ENCODE measurements at places on chromosomes 3 and 15.

DNA sequence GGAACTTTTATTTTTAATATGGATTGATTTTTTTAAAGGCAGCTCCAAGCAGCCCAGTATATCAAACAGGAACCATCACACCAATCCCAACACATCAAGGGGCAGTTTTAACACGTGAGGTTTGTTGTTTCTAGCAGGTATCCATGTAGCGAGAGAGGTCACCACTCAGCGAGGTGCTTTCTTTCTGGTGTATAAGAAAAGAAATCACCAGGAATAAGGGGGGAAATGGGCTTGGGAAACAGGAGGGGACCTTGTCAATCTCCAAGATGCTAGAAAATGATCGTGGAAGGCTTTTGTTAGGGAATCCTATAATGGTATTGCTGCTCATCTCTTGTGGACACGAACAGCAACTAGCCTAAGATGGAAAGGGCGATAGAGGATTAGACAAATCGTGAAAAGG, 402.9 kb upstream of the ATP11B start:
- no peak for DNase-seq

GRCh38 chr15:68506071-68506470, 72.7 kb upstream of the CORO2B start:
- DNase-seq, result no peak

DNA sequence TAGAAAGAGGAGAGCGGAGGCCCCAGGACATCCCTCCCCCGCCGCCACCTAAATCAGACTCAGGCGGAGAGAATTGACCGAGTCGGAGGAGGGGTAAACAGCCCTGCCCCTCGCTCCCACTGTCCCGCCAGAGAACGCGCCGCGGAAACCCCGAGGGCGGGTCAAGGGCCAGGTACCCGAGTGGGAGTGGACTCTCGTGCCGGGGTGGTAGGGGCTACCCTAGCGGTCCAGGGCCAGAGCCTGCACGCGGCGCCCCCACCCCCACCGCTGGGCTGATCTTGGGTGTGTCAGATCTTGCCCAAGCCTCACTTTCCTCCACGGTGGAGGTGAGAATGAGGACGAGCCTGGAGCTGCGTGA, 19.0 kb downstream of the SPATA12 start:
- no peak for DNase-seq

DNA sequence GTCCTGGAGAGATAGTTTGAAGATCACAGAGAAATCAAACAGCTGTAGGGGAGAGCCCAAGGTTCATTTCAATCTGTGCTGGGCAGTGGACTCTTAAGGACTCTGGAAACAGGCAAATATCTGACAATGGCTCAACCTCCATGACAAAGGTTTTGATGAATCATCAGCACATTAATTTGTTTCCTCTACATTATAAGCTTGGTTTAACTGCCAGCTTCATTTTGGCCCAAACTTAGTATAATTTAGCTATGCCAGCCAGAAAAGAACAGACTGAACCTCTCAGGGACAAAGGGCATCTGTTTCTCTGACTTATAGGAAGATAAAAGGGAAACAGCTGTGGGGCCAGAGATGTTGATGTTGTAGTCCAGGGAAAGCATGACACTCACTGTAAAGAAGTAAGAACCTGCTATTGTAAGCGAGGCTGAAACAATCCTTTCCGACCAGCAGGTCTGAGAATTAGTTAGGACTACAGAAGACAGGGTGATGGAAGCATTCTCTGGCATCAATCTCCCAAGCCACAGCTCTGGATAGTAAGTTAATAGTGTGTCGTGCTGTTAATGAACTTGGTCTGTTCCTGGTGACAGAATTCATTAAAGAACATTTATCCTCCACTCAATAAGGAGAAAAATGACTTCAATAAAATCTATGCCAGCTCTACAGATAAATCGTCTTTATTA, 110.1 kb downstream of the KCNMB2 start:
- no peak for DNase-seq

DNA sequence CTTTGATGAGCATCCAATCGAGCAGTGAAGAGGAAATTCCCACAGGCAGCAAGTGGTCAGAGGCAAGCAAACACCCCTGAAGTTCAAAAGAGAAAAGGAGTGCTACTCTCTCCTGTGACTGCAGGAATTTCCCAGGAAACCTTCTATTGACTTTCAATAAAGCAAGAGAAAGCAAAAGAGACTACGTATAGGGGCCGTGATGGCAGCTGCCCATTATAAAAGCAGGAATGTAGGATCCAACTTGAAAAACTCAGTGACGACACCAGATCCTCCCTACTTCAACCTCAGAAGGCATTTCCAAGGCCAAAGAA, 53.1 kb upstream of the IP6K2 start:
- DNase-seq, result no peak

DNA sequence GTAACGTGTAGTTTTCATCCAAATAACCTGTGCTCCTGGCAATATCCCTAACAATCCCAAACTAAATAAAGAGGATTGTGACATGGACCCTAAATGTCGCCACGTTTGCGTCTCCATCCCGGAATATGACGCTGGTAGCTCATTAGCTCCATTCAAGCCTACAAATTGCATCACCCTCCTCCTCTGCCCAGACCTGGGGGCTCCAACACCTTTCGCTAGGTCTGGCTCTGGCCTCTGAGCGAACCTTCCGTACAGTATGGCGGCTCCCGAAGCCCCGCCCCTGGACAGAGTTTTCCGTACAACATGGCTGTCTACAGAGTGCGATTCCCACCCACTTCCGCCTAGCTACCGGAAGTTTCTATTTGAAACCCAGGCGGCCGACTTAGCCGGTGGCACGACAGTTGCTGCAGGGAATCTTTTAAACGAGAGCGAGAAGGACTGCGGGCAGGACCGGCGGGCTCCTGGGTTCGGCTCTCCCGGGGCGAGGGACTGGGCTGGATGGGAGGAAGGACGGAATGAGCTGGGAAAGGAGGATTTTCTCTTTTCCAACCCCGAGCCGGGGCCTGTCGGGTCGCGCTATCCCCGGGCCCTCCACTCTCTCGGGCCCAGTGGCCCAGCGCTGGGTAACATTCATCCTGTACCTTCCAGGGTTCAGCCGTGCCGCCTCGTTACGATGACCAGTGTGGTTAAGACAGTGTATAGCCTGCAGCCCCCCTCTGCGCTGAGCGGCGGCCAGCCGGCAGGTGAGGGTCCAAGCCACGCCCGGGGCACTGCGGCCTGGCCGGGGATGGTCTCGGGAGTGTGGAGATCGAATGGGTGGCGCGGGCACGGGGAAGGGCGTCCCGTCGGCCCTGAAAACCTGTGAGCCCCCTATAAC, at the start of gene KNSTRN:
TSS of gene KNSTRN (plus strand) at position 142 of the 877 bp plus-strand sequence. CDS start at position 257, 115 bp downstream.
- DNase-seq, result peak; percentile 85

- DNase-seq, result no peak
Observed at GRCh38 chr3:165545059-165545458, 292.2 kb downstream of the BCHE start.

DNA sequence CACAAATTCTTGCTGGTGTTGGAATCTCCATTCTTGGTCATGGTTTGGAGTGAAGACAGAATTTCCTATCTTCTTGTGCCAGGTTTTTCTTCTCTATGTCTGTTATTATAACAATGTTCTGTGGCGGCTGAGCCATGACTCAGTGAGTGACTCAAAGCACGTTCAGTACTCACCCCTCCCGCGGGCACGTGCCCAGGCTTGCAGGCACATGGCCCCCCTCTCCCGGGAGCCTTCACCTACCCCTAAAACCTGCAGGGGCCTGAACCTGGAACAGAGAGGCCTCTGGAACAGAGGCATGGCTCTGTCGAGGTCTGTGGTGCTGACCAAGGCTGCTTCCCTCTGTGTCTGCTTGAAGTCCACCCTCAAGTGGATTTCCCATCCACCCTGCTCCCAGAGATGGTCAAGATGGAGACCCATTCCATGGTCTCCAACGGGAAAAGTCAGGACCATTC, 27.6 kb downstream of the PLXNB1 start:
- DNase-seq, result peak; percentile 50

GRCh38 chr15:38539008-38539343, 25.6 kb downstream of the RASGRP1 start:
- DNase-seq, result no peak

DNA sequence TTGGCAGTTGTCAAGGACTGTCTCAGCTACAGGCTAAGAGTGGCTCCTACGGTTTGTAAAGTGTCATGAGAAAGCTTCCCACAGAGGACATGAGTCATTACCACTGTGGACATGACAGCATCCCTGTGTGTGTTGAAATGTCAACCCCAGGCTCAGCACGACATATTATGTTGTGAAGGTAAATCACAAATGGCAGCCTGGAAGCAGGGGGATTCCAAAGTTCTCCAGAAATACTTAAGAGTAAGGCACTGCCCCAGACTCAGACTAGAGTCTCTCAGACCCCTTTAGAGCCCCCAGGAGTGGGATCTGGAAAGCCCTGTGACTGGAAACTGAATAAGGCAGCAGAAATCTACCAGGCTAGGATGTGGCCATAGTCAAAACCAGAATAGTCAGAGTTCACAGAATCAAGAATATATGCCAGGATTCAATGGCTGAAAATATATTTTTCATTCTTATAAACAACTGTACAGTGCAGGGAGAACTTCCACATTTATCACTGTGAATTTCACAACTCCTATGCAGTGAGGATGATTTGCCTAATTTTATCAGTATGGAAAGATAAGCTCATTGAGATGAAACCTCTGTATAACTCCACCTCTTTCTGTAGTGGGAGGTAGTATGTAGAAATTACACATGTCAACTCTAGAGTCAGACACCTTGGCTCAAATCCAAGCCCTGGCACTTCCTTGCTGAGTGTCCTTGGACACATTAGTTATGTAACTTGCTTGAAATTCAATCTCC, 237.1 kb upstream of the CFAP20DC start:
- DNase-seq, result peak; percentile 56

GRCh38 chr15:26028086-26028740, 165.1 kb upstream of the ATP10A start:
- no peak for DNase-seq

- DNase-seq, result no peak
Observed at GRCh38 chr3:13380971-13381370, 39.2 kb downstream of the NUP210 start.

GRCh38 chr3:16012086-16012485, 162.4 kb upstream of the GALNT15 start:
- no peak for DNase-seq

DNA sequence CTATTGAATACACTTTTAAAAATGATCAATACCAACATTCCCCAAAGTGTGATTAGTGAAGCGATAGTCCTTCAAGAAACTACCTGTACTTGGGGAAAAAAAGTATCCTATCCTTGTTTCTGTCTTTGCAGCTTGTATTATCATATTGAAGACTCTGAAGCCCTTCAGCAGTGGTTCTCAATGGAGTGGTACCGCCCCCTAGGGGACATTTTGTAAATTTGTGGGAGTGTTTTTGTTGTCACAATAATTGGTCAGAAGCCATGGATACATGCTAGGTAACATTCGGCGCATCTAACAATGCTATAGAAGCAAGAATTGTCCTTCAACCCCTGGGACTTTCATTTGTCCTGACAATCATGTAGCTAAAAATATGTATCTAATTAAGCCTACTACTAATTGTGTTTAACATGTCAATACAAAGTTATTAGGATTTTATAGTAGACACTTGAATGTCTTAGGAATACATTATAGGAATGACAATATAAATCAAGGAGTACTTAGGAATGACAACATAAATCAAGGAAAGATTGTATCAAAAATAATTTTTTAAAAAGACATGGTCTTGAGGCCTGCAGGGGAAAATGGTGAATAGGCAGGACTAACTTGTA, 53.7 kb downstream of the NMD3 start:
- no peak for DNase-seq

- DNase-seq, result no peak
Observed at GRCh38 chr3:190089711-190090110, 31.0 kb downstream of the P3H2 start.

DNA sequence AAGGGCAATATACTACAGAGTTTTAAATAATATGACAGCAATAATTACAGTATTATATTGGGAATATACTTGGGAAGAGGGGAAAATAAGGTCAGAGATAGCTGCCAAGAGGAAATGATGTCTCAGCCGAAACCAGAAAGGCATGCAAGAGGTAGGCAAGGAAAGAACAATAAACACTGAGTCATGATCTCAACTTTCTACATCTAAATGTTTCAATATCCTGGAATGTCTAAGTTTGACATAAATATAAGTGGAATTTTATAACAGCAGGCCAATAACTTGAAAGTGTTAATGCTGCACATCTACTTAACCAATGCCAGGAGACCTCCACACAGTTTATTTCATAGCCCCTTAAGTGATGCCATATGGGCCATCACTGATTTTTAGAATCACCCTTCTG, 99.8 kb upstream of the CPNE4 start:
- DNase-seq, result no peak

GRCh38 chr3:182738583-182739411, 54.5 kb upstream of the ATP11B start:
- DNase-seq, result no peak

DNA sequence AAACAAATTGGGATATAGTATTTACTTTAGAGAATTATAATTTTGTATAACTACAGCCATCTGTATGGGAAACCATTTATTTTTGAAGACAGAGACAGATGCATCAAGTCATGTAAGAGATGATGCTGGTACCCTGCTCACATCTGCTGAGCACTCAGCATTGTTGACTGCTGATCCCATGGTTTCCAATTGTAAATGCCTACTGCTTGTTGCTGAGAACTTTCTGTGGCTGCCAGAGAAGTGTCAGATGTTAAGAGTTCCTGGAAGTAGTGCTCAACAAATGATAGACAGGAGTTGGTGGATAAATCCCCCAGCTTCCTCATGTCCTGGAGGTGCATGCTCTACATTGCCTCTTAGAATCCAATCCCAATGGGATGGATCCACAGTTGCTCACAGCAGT, 167.1 kb downstream of the OXSM start:
- DNase-seq, result no peak

- no peak for DNase-seq
Observed at GRCh38 chr15:96272427-96272826, 58.1 kb upstream of the NR2F2 start.

DNA sequence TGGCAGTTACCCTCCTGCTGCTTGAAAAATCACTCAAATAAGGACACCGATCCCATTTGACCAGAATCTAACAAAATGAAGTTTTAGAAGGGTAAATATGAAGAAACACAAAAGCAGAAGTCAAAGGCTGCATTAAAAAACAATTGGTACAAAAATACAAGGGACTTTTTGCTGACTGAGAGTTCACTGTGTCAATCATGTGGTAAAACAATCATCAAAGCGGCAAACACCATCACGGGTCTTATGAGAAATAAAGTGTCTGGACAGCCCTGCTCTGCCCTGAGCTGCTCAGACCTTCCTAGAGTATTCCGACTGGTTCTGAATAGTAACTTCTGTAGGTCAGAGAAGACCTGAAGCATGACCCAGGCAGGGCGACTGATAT, 137.2 kb upstream of the RAD18 start:
- DNase-seq, result no peak

DNA sequence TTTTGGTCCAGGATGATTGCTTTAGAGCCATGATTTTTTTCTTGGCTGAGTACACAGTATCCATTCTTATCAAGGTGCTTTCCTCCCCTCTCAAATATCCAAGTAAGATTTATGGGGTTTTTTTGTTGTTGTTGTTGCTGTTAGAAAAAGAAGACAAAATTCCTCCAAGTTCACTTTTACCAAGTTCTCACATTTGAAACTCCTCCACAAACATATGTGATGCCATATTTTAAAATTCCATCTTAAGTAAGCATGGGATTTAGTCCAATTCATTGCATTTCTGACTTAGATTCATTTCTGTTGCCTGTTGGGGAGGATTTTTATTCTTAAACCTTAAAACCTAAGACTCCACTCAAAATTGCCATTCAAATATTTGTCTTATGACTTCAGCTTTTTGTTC, 128.6 kb upstream of the SPATA12 start:
- no peak for DNase-seq

All from left lung (tissue), 14 donors.